ENCODE measurements at places on chromosomes 1 and 21.
A peak's percentile ranks its signal among the peaks of the same experiment; 100 is the strongest.

DNA sequence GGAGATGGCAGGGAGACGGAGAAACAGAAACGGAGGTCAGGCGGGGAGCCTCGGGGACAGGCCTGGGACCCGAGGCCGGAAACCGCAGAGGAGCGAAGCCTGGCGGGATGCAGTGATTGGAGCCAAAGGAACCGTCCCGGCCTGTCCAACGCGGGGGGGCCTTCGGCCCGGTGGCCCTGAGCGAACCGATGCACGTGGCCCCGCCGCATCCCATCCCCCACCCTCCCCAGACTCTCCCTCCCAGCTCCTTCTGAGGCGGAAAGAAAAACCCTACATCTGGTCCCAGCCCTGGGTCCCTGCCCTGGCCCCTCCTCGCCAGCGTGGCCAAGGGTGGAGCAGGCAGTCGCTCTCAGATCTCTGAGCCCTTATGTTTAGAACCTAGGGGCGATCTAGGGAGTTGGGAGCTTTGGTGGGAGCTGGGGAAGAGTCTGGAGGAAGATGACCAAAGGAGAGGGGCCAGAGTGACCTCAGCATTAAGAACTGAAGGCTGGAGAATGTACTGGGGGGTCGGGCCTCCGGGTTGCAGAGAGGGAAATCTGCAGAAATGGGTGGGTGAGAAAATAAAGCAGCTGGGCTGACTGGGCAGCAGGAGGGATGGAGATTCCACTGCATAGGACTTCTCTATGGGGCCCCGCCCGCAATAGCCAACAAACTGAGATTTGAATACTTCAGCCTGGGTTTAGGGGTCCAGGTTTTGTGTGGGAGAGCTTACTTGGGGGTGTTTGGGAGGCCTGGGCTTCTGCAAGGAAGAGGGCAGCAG is 1.5 kb upstream of the CRABP2 start:
- no peak for DNase-seq

GRCh38 chr1:36542962-36543515 is 60.3 kb upstream of the CSF3R start:
- DNase-seq = no peak

- no peak for DNase-seq
Observed at GRCh38 chr1:28248273-28249012, 10.9 kb upstream of the SESN2 start.

DNA sequence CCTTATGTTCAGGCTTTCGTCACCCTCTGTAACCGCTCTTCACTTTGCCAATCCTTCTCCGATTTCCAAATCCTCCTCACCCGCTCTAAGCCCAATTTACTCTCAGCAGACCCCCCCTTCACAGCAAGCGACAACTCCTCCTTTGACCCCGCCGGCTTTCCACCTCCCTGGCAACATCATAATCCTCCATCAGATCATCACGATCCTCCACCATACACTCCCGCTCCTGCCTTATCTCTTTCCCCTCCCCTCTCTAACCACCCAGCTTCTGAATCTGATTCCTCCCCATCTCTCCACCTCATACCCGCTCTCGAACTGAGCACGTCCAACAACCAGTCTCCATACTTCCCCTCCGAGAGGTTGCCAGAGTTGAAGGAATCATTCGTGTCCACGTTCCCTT is 7.5 kb upstream of the EVA1B start:
- DNase-seq = no peak

- DNase-seq = no peak
Observed at GRCh38 chr1:167082511-167083027, 7.6 kb downstream of the GPA33 start.

GRCh38 chr1:17575797-17576518 is 36.5 kb downstream of the ARHGEF10L start:
- no peak for DNase-seq

GRCh38 chr1:198122693-198123092 is 34.1 kb upstream of the NEK7 start:
- DNase-seq = no peak

GRCh38 chr1:117178756-117179155 is 32.0 kb downstream of the VTCN1 start:
- DNase-seq = no peak

- DNase-seq = no peak
Observed at GRCh38 chr1:24702511-24703293, 42.5 kb upstream of the CLIC4 start.

GRCh38 chr1:22578732-22579361 is 15.6 kb downstream of the EPHA8 start:
- no peak for DNase-seq

GRCh38 chr1:42259739-42260064 is 75.3 kb downstream of the FOXJ3 start:
- DNase-seq = no peak

- DNase-seq = no peak
Observed at GRCh38 chr1:115454837-115455511, 116.9 kb upstream of the NGF start.

GRCh38 chr1:147627435-147628110 is 42.8 kb downstream of the ACP6 start:
- DNase-seq = no peak

DNA sequence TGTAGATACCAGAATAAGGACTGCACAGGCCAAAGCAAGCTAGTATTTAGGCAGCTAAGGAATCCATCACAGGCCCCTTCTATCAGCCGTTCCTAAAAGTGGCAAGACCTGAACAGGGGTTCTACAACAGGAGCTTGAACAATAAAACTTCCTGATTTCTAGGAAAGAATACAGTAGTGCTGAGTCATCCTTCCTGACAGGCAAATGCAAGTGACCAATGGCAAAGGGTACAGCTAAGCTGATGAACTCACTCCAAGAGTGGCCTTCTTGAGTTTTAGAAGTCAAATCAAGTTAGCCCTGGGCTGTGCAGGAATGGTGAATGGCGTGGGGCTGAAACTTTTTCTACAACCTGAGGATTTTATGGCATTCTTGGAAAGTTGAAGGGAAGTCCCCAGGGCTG is 112.9 kb downstream of the GREM2 start:
- DNase-seq = no peak

DNA sequence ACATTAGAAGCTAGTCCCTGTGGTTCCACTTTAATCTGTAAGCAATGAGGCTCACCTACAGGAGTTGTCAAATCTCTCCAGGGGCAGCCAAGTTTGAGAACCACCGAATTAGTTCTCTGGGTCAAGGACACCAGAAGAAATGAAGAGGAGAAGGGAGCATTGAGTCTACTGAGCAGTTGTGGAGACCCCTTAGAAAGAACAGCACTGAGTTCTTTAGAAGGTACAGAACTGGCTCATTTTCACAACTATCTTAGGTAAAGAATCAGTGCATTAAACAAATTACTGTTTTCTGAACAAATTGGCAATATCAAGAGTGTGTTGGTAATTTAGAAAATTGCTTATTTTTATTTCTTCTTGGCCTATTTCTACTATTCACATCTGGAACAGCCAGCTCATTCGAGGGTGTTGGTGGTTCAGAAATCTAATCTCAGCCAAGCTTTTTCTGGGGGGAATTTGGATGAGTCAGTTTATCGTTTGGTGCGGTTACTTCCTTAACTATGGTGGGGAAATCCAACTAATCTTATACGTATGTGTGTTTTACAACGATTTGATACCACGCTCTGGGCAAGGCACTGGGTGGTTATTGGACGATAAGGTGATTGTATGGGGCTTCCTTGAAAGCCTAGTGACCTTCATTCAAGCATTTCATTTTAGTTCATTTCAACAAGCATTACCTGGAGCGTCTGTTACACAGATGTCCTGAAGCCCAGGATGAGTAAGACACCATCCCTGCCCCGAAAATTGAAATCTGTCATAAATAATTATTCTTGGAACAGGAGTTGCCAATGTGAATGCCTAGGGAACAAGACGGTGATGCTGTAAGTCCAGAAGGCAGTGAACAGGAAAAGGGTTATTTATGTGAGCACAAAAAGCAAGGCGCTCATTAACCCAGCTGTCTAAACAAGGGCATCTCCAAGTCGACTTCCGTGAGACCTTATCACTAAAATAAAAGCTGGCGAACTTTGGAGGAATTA is 52.0 kb upstream of the TMPRSS2 start:
- DNase-seq = no peak

GRCh38 chr21:25342816-25343215 is 264.5 kb downstream of the MRPL39 start:
- DNase-seq = no peak

DNA sequence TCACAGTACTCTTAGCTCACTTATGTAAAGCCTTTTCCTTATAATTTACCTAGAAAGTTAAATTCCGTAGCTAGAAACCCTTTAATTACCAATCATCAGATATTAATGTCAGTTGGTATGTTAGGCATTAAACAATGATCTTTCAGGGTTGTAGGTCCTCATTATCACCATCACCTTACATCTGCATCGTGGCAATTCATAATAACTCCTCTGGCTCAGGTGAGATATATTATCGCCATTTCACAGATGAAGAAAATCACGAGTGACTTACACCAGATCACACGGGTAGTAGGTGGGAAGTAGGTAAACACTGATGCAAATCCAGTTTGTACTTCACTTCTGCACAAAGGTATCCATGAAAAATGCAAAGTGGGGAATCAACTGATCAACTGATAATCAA is 639 bp downstream of the NUP133 start:
- DNase-seq = no peak

- no peak for DNase-seq
Observed at GRCh38 chr1:220817907-220818306, 31.2 kb downstream of the MTARC1 start.

DNA sequence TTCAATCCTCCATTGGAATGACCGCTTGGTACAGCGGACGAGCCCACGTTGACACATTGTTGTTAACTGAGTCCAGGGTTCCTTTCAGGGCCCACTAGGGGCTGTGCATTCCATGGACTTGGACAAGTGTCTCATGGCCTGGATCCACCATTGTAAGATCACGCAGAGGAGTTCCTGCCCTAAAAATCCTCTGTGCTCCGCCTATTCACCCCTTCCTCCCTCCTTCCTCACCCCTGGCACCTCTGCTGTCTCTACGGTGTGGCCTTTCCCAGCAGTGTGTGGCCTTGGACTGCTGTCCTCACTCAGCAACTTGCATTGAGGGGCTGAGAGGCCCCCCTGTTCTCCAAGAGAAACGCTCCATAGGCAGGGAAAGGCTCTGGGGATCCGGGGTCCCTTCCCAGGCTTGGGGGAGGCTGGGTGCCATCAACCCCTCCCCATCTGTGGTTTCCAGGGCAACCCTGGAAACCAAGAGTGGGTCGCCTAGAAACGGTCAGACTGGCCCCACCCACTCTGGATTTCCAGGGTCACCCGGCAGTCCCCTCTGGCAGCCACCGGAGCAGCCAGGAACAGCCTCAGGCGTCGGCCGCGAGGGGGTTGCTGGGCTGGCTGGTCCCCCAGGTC is 50.9 kb downstream of the MEGF6 start:
- DNase-seq = peak; percentile 22

DNA sequence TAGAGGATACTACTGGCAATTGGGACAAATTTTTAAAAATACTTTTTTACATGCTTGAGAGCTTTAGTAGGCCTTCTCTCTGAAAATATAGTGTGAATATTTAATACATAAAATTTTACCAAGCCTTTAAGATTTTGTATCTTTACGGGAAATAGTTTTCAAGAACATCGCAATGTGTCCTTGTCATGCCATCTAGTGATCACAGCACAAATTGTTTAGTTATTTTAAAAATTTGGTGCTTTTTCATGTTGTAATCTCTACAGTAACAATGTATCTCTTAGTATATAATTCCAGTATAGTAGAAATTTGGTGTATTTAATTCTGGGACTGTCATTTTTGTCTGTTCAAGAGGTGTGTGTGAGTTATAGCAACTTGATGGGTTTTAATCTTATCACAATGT is 6.7 kb downstream of the CDC7 start:
- DNase-seq = no peak

DNA sequence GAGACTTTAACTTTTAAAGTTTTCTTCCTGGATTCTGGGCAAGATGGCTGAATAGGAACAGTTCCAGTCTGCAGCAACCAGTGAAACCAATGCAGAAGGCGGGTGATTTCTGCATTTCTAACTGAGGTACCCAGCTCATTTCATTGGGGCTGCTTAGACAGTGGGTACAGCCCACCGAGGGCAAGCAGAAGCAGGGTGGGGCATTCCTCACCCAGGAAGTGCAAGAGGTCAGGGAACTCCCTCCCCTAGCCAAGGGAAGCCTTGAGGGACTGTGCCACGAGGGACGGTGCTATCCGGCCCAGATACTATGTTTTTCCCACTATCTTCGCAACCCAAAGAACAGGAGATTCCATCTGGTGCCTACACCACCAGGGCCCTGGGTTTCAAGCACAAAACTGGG is 121.0 kb downstream of the VAV3 start:
- DNase-seq = no peak

DNA sequence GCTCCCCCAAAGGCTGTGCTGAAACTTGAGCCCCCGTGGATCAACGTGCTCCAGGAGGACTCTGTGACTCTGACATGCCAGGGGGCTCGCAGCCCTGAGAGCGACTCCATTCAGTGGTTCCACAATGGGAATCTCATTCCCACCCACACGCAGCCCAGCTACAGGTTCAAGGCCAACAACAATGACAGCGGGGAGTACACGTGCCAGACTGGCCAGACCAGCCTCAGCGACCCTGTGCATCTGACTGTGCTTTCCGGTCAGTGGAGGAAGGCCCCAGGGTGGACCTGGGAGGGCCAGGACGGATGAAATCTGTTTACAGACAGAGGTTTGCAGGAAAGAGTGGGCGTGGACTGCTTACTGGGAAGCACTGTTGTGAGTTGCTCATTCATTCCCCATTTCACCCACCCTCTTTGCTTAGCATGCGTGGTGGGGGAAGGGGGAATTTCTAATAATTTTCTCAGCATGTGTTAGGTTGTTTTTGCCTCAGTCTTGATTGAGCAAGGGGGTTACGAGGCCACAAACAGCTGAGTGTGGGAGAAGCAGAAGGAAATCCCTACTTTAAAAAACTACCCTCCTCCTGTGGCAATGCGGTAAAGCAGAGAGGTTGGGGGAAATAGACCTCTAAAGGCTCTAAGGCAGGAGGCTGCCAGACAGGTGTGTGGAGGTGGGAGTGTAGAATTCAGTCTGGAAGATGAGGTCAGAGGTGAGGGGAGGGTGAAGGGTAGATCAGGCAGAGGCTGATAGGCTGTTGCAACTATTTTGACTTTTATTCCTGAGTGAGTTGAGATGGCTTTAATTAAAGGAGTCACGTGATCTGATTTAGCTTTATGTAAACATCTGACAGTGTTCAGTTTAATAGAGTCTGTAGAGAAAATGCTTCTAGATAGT is 1.3 kb downstream of the FCGR2A start:
- no peak for DNase-seq

DNA sequence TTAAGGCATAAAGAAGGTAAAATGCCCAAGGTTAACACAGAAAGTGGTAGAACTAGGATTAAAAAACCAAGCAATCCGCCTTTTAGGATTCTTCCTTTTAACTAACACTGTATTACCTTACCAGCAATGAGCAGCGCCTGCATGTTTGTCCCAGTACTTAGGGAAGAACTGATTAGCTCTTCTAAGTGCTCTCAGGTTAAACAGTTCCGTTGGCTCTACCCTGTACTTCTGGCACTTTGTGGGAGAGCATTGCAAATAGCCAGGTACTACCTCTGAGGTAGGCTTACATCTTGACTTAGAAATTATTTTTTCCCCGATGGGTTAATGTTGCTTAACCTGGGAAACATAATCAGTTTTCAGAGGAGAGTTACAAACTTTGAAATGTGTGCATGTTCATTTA is 21.5 kb downstream of the DHX9 start:
- no peak for DNase-seq

Data from forelimb muscle (tissue), 1 donor.